H1 (cell line): ENCODE measurements at places on chromosomes 1 and 21. TPM values are rescaled to one million over a fixed set of nuclear protein-coding genes. Genes with fewer than 3 reads are reported as not detected.

STUM gene
- 1.2 and 1.3 TPM in 2 replicates for total RNA-seq

RHD gene
- total RNA-seq: not detected in 2 replicates

KRTAP10-12 gene
- not detected in 2 replicates for total RNA-seq

DNA sequence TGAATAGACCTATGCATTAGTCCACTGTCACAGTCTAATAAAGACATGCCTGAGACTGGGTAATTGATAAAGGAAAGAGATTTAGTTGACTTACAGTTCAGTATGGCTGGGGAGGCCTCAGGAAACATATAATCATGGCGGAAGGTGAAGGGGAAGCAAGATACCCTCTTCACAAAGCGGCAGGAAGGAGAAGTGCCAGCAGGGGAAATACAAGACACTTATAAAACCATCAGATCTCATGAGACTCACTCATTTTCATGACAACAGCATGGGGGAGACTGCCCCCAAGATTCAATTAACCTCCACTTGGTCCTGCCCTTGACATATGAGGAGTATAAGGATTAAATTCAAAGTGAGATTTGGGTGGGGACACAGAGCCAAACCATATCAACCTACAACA is 59.4 kb downstream of the CAPN9 start:
- DNase-seq: peak; percentile 16
